WTC11 (cell line): ENCODE measurements at places on chromosomes 1 and 21.

DNA sequence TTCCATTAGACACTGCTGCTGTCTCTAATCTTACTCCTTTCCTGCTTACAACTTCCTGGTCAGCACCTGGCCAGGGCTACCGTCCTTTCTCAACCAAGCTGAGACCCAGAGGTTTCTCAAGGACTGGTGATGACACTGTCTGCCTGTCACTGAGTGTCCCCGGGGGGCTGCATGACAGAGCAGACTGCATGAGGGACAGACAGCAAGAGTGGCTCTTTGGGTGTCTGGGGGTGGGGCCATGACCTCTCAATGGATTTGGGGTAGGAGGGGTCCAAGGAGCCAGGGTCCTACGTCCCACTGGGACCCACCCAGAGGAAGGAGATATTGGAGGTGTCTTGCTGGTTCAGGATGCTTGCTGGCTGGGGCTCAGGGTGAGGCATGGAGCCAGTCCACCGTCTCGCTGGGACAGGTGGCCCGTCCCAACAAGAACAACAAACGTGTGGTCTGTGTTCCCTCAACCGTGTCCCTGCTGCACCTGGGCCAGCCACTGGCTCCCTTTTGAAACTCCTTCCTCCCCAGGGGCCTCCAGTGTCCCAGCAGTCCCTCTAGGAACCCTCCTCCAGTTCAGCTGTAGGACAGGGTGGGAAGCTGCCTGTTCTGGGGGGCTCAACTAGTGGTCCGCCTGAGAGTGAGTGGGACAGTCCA lies 344.6 kb upstream of the AJAP1 start:
- DNase-seq, result no peak

DNA sequence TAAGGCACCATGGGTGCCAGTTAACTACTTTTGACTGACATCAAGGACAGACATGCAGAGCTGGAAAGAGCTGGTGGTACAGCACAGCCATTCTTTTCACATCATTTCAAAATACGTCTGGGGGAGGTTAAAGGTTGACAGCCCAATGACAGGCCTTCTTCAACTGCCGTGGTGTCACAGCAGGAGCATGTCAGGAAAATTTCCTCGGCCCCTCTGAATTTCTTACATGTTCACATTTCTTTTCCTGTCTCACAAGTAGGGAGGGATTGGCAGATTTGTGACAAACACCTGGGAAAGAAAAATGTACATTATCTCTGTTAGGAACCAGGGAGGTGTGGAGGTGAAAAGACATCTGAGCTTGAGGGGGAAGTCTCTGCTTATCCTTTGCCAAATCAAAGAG lies 279.1 kb downstream of the SPATA17 start:
- no peak for DNase-seq

- DNase-seq, result no peak
Measured at GRCh38 chr1:61427510-61427909, 297.4 kb downstream of the TM2D1 start.

GRCh38 chr1:36851595-36851994 lies 182.7 kb downstream of the GRIK3 start:
- DNase-seq, result no peak

DNA sequence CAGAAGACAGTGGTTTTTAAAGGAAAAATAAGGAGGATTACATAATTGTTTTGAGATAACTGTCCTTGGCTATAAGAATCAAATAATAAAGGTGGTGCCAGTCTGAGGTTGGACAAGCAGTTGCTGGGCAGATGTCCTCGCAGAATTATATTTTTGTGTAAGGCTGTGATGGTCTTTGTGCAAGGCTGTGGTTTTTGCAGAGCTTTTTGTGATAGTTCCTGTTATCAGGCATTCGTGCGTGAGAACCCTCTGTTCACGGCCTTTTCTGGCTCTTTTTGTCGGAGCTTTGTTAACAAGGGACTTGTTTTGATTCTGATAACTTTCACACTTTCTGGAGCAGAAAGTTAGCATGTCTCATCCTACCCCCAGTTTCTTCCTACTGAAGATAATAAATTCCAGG lies 33.4 kb downstream of the SH3BP5L start:
- no peak for DNase-seq

GRCh38 chr21:44802396-44803153 lies 955 bp upstream of the UBE2G2 start:
- DNase-seq, result no peak

GRCh38 chr1:224168859-224169380 lies 14.1 kb upstream of the DEGS1 start:
- DNase-seq, result no peak

- DNase-seq, result no peak
Measured at GRCh38 chr1:6100861-6101783, 55.4 kb downstream of the KCNAB2 start.

- DNase-seq, result no peak
Measured at GRCh38 chr21:39326607-39327307, 13.3 kb upstream of the BRWD1 start.

GRCh38 chr1:7509598-7509997 lies 261.5 kb upstream of the VAMP3 start:
- no peak for DNase-seq

- DNase-seq, result no peak
Measured at GRCh38 chr1:29460041-29460610, 223.8 kb downstream of the PTPRU start.

DNA sequence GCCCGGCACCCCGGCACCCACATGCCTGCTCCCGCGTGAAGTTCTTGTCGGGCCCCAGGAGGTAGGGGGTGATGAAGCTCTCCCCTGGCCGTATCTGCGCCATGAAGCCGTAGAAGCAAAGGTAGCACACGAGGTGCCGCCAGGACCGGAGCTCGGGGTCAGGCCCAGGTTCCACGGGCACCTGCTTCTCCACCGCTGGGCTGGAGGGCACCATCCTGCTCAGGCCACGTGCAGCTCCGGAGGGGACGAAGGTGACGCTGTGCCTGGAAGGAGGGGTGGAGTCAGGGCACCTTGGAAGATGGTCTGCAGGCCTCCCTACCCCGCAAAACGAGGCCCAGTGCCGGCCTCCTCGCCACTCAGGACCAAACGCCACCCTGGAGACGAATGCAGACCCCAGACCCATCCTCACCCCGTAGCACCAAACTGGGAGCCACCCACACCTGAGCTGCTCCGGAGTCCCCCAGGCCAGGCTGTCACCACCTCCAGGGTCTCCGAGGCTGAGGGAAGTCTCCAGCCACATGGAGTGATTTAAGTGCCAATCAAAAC lies 4.4 kb downstream of the SLC19A1 start:
- DNase-seq, result peak; percentile 5

GRCh38 chr1:227308367-227309336 lies 9.6 kb downstream of the CDC42BPA start:
- no peak for DNase-seq

DNA sequence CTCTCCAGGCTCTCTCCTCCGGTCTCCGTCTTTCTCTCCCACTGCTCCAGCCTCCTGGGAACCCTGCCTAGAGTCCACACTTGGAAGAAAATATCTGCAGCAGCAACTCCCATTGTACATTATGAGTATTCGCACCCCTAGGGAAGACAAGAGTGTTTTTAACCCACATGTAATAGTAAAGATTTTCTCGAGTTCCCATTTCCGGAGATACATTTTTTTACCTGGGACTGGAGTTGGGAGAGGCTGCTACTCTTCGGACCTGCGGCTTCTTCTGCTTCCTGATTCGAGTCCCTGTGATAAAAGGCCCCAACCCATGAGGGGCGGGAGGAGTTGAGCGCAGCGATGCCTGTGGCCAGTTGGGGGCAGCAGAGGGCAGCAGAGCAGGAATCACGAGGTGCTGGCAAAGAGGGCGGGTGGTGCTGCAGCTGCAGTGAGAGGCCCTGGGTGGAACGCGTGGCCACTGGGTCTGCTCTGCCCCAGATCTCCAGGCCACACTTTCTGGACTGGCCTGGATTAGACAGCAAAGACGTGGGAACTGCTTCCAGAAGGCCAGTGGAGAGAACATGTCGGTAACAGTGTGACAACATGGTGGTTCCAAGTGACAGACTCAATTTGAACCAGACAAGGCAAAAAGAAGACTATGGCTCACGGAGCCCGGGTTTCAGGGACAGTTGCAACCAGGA lies 221.0 kb upstream of the CSF3R start:
- peak; percentile 93 for DNase-seq

GRCh38 chr1:222552882-222553281 lies 5.0 kb upstream of the HHIPL2 start:
- no peak for DNase-seq

DNA sequence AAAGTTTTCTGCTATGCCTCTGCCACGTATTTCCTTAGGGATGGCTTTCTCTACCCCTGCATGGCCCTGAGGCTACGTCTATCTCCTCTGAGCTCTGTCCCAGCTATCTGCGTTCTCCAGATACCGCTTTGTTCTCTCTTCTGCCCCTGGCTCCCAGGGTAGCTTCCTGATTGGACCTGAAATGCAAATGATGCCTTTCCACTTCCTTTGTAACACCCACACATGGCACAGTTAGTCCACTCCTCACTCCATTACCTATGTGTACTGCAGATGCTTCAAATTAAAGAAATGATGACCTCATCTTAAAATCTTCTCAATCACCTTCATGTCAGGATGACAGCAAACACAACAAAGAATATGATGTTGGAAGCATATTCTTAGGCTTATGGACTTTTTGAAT lies 138.6 kb upstream of the POGK start:
- no peak for DNase-seq

DNA sequence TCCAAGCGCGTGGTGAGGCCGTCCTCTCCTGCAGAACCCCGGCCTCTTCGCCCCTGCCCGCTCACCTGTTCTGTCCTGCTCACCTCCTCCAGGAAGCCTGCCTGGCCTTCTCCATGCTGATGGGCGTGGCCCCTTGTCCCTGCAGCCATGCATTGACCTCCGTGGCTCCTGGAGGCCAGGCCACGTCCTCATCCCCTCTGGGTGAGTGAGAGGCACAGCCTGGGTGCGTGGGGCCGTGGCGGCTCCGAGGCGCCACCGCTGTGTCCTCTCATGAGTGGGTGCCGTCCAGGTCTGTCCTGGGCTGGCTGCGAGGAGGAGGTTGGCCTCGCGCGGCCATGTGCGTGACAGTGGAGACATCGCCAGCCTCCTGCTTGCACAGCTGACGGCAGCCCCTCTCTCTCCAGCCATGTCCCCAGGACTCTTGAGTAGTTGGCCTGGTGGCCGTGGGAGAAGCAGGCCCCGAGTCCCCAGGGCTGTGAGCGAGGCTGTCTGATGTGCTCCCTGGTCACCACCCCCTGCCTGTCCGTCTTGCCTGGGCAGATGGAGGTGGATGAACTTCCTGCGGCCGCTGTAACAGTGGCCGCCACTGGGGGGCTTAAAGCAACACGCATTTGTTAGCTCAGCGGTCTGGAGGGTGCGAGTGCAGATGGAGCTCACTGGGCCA lies 58.1 kb downstream of the PRKCZ start:
- peak; percentile 81 for DNase-seq

DNA sequence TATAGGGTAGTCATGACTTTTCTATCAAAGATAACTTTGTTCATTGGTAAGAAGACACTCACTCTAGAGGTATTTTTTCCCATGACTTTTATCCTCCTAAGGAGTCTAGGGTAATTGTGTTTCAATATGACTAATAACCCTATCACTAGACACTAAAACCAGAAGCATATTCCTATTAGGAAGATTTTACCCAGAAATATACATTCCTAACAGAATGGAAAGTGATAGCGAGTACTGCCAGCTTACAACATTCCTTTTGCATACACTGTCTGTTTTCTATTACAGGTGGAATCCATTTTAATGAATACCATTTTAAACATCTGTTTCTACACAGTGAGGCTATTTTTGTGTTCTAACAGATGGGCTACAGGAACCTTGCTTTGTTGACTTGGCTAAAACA lies 31.4 kb upstream of the C1orf185 start:
- no peak for DNase-seq

DNA sequence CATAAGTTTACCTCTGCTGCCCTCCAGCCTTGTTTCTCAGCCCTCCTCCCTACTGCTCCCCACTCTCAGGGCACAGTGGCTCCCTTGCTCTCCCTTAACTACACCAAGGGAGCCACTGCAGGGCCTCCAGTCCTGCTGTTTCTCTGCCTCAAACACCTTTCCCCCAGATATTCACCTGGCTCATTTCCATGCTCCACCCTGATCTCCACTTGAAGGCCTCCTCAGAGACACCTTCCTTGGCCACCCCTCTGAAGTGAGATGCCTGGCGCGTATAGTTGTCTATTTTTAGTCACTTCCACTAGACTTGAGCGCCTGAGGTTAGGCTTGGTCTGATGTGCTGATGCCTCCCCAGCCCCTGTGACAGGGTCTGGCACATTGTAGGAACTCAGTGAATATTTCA lies 34.9 kb downstream of the SEC16B start:
- no peak for DNase-seq

- no peak for DNase-seq
Measured at GRCh38 chr1:204947338-204947737, 76.7 kb downstream of the NFASC start.

GRCh38 chr1:204102029-204102611 lies 29.2 kb downstream of the SOX13 start:
- DNase-seq, result no peak

DNA sequence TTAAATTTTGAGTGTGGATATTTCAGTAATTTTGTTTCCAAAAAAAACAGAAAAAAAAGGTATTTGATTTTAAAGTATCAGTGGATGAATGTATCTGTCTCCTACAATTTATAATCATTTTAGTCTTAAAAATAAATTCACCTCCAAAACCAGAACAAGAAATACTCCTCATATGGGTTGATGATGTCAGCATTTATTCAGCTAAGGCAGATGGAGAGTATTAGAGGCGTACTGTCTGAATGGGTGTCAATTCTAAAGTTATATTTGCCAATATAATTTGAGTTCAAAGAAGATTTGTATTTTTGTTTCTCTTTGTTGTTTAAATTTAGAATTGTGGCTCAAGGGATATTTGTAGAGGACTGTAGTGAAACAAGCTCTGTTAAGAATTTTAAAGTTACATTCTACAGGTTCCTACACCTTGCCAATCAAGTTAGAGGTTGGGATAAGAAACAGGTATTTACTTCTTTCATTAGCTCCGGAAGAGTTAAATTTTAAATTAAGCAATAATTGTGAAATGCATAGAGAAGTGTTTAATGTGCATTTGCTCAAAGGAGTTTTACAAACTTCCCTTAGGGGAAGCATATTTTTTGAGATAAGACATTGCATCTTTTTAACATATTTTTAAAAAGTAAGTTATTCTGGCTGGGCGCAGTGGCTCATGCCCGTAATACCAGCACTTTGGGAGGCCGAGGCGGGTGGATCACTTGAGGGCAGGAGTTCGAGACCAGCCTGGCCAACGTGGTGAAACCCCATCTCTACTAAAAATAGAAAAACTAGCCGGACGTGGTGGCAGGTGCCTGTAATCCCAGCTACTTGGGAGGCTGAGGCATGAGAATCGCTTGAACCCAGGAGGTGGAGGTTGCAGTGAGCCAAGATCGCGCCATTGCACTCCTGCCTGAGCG lies 1.2 kb downstream of the PLA2G4A start:
- DNase-seq, result no peak

DNA sequence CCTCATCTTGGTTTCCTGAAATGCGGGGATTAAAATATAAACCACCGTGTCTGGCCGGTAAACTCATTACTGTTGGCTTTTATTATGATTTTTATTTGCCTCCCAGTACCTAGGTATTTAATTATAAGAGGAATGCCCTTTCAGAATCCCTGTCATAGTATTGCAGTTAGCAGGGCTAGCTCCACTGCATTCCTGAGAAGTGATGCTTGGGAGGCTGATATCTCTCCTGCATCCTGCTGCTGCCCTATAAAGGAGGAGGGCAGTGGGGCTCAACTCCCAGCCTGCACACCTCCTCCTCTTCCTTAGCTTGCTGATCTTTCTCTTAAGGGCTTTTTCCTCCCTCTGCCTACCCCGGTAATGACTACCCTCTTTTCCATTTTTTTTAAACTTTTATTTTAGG lies 19.9 kb upstream of the DISC1 start:
- DNase-seq, result no peak
